Glomerular endothelial cell (primary cell): ENCODE measurements at places on chromosomes 1 and 21. TPM values are rescaled to one million over a fixed set of nuclear protein-coding genes. Genes with fewer than 3 reads are reported as not detected.

The ACTL8 gene
- total RNA-seq, result not detected in 2 replicates

- no peak for DNase-seq
Measured at GRCh38 chr1:22773981-22774832, 63.6 kb downstream of the EPHB2 start.

- no peak for DNase-seq
Measured at GRCh38 chr1:151693057-151693651, 23.4 kb downstream of the CELF3 start.

- no peak for DNase-seq
Measured at GRCh38 chr1:3895279-3895950, 4.7 kb downstream of the C1orf174 start.
